ENCODE measurements at places on chromosomes 7 and 10. TPM values are rescaled to one million over a fixed set of nuclear protein-coding genes. Genes with fewer than 3 reads are reported as not detected.

The PPP1R9A gene
- total RNA-seq: 11.8 TPM

The PAPOLB gene
- 0.68 TPM for total RNA-seq

The ANKRD30A gene
- not detected for total RNA-seq

The PCLO gene
- 0.78 TPM for total RNA-seq

The ERVW-1 gene
- total RNA-seq: not detected

The PILRA gene
- 5.0 TPM for total RNA-seq

The AUTS2 gene
- 101 TPM for total RNA-seq

The CCDC172 gene
- not detected for total RNA-seq

The NPY4R2 gene
- not detected for total RNA-seq

The SCART1 gene
- total RNA-seq: 10.6 TPM

The OR2A12 gene
- total RNA-seq: not detected

The GRM3 gene
- not detected for total RNA-seq

The MBL2 gene
- total RNA-seq: not detected

The CDHR1 gene
- 0.14 TPM for total RNA-seq

The NOLC1 gene
- total RNA-seq: 34.1 TPM

The OR9A2 gene
- not detected for total RNA-seq

The ARHGEF5 gene
- 10.4 TPM for total RNA-seq

The OR2AE1 gene
- total RNA-seq: 2.9 TPM

- DNase-seq: no peak
These were observed 778 bp upstream of the GET4 start for GRCh38 chr7:875476-876076.

DNA sequence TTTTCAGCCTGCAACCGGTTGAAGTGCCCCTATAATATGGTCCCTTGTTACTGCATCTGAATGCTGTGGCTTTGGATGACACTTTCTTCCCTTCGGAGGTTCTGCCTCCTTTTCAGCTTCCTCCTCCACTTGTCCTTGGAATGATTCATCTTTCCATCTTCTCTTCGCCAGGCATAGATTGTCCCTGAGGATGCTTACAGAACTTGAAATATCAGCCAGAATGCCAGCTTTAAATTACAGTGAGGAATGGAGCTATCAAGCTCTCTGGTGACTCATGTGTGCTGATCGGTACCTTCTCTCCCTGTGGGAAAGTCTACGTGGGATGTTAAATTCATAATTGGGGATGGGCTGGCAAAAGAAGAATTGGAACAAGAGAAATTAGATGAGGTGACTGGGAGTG lies 45.9 kb upstream of the PDK4 start:
- DNase-seq: no peak

- DNase-seq: no peak
These were observed 15.9 kb upstream of the C10orf53 start for GRCh38 chr10:49663596-49663995.

GRCh38 chr7:27890205-27890849 lies 150.4 kb downstream of the TAX1BP1 start:
- no peak for DNase-seq

- no peak for DNase-seq
These were observed 52.5 kb downstream of the DGKB start for GRCh38 chr7:14850039-14850438.

- DNase-seq: no peak
These were observed 8.7 kb upstream of the GRIFIN start for GRCh38 chr7:2484868-2485267.

- DNase-seq: no peak
These were observed 33.2 kb downstream of the NRF1 start for GRCh38 chr7:129644634-129645230.

DNA sequence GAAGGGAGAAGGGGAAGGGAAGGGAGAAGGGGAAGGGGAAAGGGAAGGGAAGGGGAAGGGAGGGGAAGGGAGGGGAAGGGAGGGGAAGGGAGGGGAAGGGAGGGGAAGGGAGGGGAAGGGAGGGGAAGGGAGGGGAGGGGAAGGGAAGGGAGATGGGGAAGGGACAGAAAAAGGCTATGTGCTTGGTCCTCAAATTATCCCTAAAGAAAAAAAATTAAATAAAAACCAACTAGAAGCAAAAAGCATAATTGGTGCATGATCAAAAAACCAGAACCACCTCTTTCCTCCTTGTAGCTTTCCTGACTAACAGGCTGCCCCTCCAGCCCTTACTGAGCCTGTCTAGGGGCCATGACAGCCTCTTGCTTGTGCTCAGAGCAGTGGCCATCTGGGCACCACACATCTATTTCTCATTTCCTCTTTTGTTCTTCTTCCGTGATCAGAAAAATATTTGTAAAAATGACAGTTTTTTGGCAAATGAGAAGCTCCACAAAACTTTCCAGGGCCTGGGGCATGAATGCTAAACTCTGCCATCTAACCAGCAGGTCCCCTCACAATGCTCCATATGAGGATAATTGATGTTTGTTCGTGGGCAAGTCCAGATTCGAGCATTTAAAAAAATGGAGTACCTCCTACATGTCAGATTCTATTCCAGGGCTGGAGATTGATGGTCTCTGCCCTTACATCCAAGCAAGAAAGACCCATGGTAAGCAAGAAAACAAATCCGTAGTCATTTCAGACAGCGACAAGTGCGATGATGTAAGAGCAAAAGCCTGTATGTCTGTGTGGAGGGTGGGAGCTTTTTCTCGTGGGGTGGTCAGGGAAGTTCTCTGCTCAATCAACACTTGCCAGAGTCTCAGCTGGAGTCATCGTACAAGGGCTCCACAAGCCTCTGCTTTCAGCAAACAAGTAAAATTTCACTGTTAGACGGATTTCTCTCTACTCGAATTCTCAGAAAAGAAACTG lies 320.9 kb downstream of the WDR11 start:
- no peak for DNase-seq

GRCh38 chr7:39414224-39415035 lies 151.8 kb upstream of the YAE1 start:
- DNase-seq: no peak

- no peak for DNase-seq
These were observed 21.6 kb upstream of the TSPAN33 start for GRCh38 chr7:129122751-129123509.

DNA sequence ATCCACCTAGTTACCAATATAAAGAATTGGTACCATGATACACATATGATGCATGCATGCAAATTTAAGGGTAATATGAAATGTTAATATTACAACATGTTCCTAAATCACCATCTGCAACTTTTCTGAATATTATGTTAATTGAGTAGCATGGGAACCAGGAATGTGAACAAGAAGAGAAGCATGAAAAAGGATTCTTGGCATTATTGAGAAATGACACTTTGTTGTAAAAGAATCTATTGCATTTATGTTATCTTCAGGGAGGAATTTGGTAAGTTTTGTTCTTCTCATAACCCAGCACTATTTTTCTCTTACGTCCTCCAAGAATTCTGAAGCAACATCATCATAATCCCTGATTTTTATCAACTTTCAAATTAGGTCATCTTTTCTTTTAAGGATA lies 159.9 kb upstream of the SLC25A13 start:
- no peak for DNase-seq

DNA sequence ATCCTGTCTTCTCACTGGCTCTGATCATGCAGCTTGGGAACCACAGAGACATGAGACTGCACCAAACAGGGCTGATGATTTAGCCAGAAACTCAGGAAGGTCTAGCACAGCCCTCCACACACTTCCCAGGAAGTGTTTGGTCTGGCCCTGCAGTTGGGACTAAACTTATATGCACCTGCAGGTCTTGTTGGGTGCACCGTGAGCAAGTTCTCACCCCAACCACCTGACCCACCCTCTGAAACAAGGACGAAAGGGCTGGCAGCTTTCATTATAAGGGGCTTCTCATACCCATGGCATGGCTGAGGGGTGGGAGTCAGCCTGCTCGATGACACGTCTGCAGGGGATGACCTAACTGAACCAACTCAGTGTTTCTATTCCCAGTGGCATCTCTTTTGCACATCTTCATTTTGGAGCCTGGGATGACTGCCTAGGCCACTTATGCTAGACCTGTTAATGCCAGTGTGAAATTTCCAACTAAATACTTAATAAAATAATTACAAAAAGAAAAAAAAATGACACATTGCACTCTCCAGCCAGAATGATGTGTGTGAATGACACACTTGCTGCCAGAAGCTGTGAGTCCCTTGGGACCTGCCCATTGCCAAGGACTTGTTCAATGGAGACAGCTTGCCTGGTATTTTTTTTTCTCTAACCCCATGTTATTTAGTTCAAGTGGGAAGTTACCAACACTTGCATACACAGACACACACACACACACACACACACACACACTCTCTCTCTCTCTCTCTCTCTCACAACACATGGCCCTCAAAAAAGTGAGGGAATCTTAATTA lies 102.6 kb downstream of the NEURL1 start:
- no peak for DNase-seq

DNA sequence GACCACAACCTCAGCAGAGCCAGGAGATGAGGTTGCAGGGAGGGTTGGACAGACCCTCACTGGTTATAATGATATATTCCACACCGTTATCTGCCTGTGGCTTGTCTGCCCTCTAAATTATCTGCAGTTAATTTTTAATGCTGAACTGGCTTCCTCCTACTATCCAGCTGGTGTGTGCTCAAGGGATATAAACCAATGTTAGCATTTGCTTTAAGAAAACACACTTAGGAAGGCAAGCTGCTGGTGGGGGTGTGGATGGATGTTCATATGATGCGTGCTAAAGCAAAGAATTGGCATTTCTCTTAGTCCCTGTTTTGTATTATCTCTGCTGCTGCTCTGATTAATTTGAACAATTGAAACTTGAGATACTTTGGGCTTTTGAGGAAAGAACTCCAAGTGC lies 132.2 kb upstream of the NPVF start:
- no peak for DNase-seq

- DNase-seq: no peak
These were observed 16.4 kb downstream of the AOAH start for GRCh38 chr7:36707898-36708297.

GRCh38 chr7:134694299-134694698 lies 47.6 kb downstream of the BPGM start:
- no peak for DNase-seq

DNA sequence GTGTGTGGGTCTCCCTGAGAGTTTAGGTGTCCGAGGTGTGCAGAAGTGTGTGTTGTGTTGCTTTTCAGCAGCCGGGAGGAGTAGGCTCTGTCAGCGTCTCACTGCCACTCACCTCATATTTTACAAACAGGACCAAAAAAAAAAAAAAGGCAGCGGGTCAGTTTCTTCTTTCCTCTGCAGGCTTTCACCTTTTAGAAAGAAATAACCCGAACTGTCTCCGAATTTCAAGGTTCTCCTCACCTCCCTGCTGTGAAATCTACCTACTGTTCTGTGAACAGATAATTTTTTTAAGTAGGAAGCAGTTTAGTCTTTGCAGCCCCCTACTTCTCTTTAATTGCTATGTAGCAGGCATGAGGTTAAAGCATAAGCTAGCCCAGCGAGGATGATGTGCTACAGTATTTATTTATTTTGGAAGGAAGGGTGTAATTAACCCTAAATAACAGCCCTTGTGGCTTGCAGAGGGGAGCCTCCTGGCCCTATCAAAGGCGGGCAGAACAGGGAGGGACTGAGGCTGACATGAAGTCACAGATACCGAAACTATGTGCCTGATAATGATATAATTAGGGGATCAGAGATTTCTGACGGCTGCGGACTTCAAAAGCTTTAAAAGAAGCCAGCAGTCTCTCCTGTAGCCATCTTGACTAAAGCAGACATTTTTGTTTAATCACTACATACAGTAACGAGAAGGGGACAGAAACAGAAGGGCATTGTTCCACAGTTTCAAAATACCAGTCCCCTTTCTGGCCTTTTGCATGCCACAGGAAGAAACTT lies 1.6 kb downstream of the BAMBI start:
- no peak for DNase-seq

DNA sequence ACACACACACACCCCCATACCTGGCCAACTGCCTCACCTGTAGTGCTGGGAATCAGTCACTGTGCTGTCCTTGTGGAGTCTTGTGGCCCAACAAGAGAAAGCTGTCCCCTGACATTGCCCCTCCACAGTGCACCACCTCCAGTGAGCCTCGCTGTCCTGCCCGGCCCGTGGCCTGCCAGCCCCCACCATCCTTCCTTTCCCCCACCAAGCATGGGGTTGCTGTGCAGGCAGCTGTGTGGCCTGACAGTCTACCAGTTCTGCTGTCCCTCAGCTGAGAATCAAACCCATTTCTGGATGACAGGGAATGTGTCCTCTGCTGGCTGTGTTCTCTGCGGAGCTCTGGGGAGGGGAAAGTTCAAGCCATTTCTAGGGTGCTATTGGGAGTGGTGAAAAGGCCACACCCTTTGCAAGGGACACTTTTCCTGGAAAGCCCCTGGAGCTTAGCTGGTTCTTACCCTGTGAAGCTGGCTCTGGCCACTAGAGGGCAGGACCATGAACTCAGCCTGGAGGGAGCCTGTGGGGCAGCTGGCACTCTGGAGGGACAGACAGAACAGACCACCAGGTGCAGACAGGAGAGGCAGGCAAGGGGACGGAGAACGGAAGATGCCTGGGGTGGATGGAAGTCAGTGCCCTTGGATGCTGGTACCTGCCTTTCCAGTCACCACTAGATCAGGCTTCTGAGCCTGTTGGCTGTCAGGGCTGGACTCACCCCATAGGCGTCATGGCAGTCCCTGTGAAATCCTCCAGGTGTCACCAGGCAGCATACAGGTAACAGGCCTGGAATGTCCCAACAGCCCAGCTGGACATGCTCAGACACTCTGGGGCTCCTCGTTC lies 10.5 kb upstream of the MTPAP start:
- no peak for DNase-seq

- no peak for DNase-seq
These were observed 46.5 kb upstream of the HGF start for GRCh38 chr7:81816312-81816711.

GRCh38 chr7:28298870-28299518 lies 113.3 kb upstream of the CREB5 start:
- no peak for DNase-seq

DNA sequence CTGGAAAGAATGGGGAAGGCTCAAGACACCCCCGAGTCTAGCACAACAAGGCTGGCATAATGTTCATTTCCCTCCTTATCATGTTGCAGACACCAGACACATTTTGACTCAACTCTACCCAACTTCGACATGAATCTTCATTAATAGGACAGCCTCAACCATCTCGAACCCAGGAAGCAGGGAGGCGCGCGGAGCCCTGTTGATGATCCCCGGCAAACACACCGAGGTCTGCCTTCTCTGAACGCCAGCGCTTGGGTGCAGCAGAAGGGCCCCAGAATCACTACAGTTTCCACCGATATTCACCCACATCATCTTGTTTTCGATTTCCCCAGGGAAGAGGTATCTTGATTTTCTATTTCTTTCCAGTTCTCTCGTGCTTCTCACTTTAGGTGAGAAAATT lies 563.6 kb downstream of the TCERG1L start:
- no peak for DNase-seq

GRCh38 chr7:51299391-51300133 lies 17.0 kb downstream of the COBL start:
- DNase-seq: no peak

GRCh38 chr10:60200012-60200681 lies 189.5 kb downstream of the ANK3 start:
- DNase-seq: no peak

DNA sequence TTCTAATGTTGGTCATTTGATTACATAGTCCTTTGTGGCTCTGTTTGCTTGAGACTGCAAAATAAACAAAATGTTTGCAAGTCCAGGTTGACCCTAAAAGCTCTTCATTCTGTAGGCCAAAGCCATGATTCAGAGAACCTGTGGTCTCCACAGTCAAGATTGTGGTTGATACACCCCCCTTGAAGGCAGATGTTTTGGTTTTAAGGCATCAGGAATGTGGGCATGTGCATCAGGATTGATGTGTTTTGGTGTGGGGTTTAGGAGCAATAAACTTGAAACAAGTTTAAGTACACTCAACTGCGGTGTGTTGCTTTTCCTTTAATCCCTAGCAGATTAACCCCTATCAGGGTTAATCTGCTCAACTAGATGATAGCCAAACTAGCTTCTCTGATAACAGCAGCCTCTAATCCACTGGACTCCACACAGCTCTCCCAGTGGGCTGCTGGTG lies 379.1 kb upstream of the GALNT17 start:
- no peak for DNase-seq

Measured in thoracic aorta (tissue), 2 donors.